ENCODE measurements at places on chromosomes 13 and 19. TPM values are rescaled to one million over a fixed set of nuclear protein-coding genes. Genes with fewer than 3 reads are reported as not detected.
A peak's percentile ranks its signal among the peaks of the same experiment; 100 is the strongest.

GRCh38 chr13:112658808-112659207 lies 31.0 kb upstream of the ATP11A start:
- H3K4me3 ChIP-seq: no peak overlapping the region
- DNase-seq: peak; percentile 56
- no peaks in the 10 kb centered on the region for H3K27me3 ChIP-seq

GRCh38 chr13:66830940-66831716 lies 399.0 kb downstream of the PCDH9 start:
- no peaks in the 10 kb centered on the region for H3K27me3 ChIP-seq
- no peak overlapping the region for H3K4me3 ChIP-seq
- H3K27ac ChIP-seq: no peak overlapping the region
- no peak for DNase-seq

GRCh38 chr13:82898586-82898985 lies 983.7 kb downstream of the SLITRK1 start:
- H3K4me3 ChIP-seq: no peak overlapping the region
- no peaks in the 10 kb centered on the region for H3K36me3 ChIP-seq
- H3K4me1 ChIP-seq: no peaks in the 10 kb centered on the region
- no peaks in the 10 kb centered on the region for H3K27me3 ChIP-seq
- no peak overlapping the region for H3K27ac ChIP-seq

DNA sequence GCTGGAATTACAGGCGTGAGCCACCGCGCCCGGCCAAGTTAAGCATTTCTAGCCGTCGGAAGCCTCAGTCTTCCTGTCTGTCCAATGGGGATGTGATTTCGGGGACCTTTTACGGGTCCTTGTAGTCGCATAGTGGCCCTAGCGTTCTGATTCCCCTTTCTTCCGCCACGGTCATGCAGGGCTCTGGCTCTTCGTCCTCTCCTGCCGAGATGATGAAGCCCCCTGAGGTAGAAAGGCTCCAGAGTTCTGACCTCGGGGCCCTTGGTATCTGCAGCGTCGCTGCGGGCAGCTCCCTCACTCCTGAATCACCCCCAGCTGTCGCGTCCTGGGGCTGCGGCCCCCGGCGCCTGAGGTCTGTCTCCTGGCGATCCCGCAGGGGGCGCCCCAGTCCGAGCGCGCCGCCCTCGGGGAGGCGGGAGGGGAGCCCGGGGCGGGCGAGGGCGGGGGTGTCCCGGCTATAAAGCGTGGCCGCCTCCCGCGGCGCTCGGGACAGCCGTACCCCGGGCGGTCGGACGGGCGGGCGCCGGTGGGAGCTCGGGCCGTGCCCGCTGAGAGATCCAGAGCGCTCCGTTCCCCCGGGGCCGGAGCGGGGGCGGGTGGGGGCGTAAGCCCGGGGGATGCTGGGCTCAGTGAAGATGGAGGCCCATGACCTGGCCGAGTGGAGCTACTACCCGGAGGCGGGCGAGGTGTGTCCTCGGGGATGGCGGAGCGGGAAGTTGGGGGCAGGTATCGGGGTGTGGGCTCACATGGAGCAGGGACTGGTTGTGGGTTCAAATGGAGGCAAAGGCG lies at the start of gene FOXA3:
Gene FOXA3, plus strand, starts transcription at position 487 of the 789 bp plus-strand sequence. Its CDS starts 131 bp downstream, at position 618.
- no peak within 1 kb of the TSS for H3K27ac ChIP-seq
- peak within 1 kb of the TSS; percentile 97 for H3K4me3 ChIP-seq
- DNase-seq: peak; percentile 85
- H3K4me1 ChIP-seq: peaks cover 16% of the 10 kb centered on the region

DNA sequence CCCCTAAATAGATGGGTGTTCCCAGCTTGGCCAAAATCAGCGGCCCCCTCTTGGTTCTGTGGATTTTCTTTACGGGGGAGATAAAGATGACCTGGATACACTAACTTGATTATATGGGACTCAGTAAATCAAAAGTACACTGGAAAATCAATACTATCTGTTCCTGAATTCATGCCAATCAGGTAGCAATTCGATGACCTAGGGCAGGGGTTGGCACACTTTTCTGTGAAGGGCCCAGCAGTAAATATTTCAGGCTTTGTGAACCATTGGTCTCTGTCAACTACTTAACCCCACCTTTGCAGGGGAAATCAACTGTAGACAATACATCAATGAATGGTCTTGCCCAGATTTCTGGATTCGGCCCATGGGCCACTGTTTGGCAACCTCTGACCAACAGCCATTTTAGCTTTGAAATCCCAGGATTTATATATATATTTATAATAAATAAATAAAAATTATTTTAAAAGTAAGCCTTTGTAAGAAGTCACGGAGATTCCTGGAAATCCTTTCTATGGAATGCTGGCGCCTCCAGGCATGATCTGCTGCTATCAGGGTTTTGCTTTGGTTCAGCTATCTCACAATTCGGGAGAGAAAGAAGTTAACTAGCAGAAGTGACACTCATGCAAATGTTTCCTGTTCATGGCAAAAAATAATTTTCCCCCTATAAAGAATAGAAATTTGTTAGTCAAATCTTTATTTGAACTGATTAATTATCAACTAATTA lies 32.8 kb downstream of the SLC15A1 start:
- H3K4me3 ChIP-seq: no peak overlapping the region
- no peak overlapping the region for H3K27ac ChIP-seq
- no peaks in the 10 kb centered on the region for H3K4me1 ChIP-seq
- no peak for DNase-seq

DNA sequence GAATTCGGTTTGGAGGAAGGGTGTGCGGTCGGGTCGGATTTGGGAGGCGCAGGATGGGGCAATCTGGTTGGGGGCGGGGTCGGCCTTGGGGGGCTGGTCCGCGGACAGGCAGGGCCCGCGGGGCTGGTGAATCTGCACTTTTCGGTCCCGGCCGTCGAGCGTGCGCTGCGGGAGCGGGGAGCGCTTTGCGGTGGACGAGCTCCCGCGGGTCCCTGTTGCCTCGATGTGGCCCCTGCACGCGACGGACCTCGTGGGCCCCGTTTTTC lies 11.9 kb downstream of the PEAK3 start:
- peak; percentile 84 for DNase-seq
- peak overlapping the region; percentile 100 for H3K4me3 ChIP-seq
- no peaks in the 10 kb centered on the region for H3K27me3 ChIP-seq
- peaks cover 60% of the 10 kb centered on the region for H3K4me1 ChIP-seq

- no peaks in the 10 kb centered on the region for H3K36me3 ChIP-seq
- no peaks in the 10 kb centered on the region for H3K27me3 ChIP-seq
- H3K4me1 ChIP-seq: no peaks in the 10 kb centered on the region
- no peak overlapping the region for H3K4me3 ChIP-seq
- peak; percentile 89 for DNase-seq
- H3K27ac ChIP-seq: no peak overlapping the region
Observed at GRCh38 chr19:7507884-7508283, 8.0 kb upstream of the ZNF358 start.

DNA sequence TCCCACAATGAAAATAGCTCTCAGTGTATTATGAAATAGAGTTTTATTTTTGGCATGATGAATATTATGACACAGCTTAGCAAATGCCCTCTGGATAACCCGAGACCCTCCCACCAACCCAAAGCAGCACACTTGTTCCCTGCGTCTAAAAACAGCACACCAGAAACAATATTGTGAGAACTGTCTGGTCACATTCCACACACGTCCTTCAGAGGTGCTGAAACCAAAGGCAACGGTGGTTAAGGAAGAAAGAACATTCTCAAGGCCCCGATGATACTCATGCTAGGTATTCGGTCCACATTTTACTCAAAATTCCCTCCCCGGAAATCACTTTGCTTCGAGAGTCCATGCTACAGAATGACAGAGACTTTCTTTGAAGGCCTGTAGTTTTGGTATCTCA lies 156.7 kb downstream of the SLC7A1 start:
- H3K27ac ChIP-seq: no peak overlapping the region
- no peak for DNase-seq
- peaks cover 6% of the 10 kb centered on the region for H3K4me1 ChIP-seq
- no peaks in the 10 kb centered on the region for H3K27me3 ChIP-seq
- no peak overlapping the region for H3K4me3 ChIP-seq
- H3K36me3 ChIP-seq: no peaks in the 10 kb centered on the region

DNA sequence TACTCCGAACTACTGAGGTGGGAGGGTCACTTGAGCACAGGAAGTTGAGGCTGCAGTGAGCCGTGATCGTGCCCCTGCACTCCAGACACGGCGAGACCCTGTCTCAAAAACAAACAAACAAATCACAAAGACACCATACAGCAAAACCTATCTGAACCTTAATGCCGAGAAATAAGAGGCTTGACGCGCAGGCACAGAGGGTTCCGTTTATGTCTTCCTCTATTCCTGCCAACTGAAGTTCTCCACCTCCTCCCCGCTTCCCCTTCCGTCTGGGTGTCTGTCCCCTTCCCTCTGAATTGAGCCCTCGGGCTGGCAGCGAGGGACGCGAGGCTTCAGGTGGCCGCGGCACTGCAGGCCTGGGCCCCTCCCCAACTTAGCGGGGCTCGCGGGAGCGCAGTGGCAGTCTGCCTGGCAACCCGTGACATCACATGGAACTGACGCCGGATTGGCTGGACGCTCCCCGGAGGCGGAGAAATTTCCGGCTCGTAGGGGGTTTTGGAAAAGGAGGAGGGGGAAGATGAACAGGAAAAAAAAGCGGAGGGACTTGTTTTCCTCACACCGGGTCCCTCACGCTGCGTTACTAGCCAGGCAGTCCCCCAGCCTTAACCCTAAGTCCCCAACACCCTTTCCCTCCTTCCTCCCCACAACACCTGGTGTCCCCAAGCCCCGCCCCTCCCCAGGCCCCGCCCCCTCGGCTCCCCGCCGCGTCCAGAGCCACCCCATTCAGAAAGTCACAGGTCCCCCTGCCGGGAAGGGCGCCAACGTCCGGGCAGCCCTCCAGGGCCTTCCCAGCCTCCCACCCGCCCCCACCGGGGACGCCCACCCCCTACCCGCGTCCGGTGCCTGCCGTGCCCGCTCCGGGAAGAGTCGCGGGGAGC lies 1.1 kb upstream of the MYBPC2 start:
- H3K27me3 ChIP-seq: peaks cover 4% of the 10 kb centered on the region
- no peaks in the 10 kb centered on the region for H3K36me3 ChIP-seq
- H3K4me3 ChIP-seq: peak overlapping the region; percentile 64
- H3K27ac ChIP-seq: peak overlapping the region; percentile 81

DNA sequence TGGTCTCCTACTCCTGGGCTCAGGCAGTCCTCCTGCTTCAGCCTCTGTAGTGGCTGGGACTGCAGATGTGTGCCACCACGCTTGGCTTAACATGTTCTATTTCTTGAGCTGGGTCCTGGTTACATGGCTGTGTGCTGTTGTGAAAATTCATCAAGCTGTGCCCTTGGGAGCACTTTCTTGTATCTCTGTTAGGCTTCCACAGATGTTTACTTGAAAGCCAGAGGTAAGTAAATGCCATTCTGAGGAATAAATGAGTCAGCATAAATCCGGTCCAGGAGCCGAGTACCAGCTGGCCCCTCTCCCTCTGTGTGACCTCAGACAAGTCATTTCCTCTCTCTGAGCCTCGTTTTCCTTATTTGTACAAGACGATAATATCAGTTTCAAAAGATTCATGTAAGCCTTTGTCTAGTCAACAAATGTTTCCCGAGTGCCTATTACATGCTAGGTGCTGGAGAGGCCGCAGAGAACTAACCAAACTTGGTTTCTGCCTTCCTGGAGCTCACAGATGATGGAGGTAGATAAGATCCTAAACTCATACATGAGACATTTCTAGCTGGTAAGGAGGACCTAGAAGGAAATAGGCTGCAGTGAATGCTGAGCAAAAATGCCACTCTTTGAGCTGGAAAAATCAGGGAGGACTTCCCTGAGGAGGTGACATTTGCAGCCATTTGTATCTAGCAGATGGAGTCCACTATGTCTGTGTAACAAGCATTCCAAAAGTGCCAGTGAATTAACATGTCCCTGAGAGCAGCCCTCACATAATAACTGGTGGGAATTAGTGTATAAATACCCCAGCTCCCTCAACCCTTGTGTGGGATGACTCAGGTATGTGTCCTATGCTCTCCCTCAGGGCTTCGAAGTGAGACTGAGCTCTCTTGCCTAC lies 2.7 kb upstream of the RASAL3 start:
- no peaks in the 10 kb centered on the region for H3K36me3 ChIP-seq
- H3K27me3 ChIP-seq: peaks cover 27% of the 10 kb centered on the region
- H3K27ac ChIP-seq: no peak overlapping the region
- no peak overlapping the region for H3K4me3 ChIP-seq
- no peak for DNase-seq

DNA sequence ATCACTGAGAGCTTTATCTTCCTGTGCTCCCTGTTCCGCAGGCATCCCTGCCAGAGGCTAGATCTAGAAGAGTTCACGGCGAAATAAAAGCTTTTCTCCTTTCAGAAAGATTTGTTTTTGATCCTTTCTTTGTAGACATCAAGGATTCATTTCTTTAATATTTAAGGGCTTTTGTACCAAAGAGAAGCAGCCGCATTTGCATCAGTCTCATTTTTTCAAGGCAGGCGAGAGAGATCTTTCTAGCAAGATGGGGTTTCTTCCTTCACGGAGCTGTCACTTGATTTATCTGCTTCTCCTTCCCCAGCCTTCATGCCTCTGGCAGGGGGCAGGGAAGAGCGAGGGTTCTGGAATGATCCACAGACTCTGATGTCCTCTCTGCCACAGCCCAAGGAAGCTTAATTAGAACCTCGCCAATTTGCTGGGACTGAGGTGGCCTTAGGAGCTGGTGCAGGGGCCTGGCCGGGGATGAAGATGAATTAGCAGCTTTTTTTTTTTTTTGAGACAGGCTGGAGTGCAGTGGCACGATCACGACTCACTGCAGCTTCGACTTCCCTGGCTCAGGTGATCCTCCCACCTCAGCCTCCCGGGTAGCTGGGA lies 40.0 kb downstream of the PIN1 start:
- no peak overlapping the region for H3K4me3 ChIP-seq
- no peak for DNase-seq
- no peaks in the 10 kb centered on the region for H3K27me3 ChIP-seq
- H3K4me1 ChIP-seq: no peaks in the 10 kb centered on the region
- no peak overlapping the region for H3K27ac ChIP-seq
- H3K36me3 ChIP-seq: no peaks in the 10 kb centered on the region

- DNase-seq: no peak
- H3K4me3 ChIP-seq: no peak overlapping the region
- H3K27me3 ChIP-seq: no peaks in the 10 kb centered on the region
- H3K4me1 ChIP-seq: no peaks in the 10 kb centered on the region
- H3K27ac ChIP-seq: no peak overlapping the region
Observed at GRCh38 chr13:104823071-104823470, 1712.4 kb downstream of the EFNB2 start.

DNA sequence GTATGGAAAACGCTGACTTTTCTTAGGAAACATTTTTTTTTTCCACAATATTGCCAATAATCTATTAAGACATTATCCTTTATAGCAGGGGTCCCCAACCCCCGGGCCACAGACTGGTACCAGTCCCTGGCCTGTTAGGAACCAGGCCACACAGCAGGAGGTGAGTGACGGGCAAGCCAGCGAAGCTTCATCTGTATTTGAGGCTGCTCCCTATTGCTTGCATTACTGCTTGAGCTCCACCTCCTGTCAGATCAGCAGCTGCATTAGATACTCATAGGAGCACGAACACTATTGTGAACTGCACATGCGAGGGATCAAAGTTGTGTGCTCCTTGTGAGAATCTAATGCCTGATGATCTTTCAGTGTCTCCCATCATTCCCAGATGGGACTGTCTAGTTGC lies 793.7 kb downstream of the SLITRK5 start:
- no peak overlapping the region for H3K27ac ChIP-seq
- no peaks in the 10 kb centered on the region for H3K27me3 ChIP-seq
- no peak overlapping the region for H3K4me3 ChIP-seq
- DNase-seq: no peak
- H3K36me3 ChIP-seq: no peaks in the 10 kb centered on the region
- H3K4me1 ChIP-seq: no peaks in the 10 kb centered on the region

The SLC8A2 gene
- 0.23 TPM for total RNA-seq

The ADGRE2 gene
- 17.0 TPM for total RNA-seq

The TDRD3 gene
- total RNA-seq: 25.6 TPM
